Type B pancreatic cell (in vitro differentiated cells): ENCODE measurements at places on chromosomes 16 and 17.

- DNase-seq: no peak
Measured at GRCh38 chr17:72386619-72387237, 265.9 kb downstream of the SOX9 start.

- DNase-seq: no peak
Measured at GRCh38 chr17:37110746-37111145, 162.0 kb downstream of the AATF start.

GRCh38 chr16:87304951-87305350 lies 12.2 kb downstream of the C16orf95 start:
- no peak for DNase-seq

- DNase-seq: no peak
Measured at GRCh38 chr16:65534121-65534528, 412.3 kb upstream of the CDH11 start.

GRCh38 chr17:81907219-81908145 lies 3.7 kb downstream of the PCYT2 start:
- no peak for DNase-seq

GRCh38 chr16:61105544-61105943 lies 930.7 kb downstream of the CDH8 start:
- no peak for DNase-seq

- no peak for DNase-seq
Measured at GRCh38 chr17:31699281-31699680, 159.8 kb downstream of the COPRS start.

DNA sequence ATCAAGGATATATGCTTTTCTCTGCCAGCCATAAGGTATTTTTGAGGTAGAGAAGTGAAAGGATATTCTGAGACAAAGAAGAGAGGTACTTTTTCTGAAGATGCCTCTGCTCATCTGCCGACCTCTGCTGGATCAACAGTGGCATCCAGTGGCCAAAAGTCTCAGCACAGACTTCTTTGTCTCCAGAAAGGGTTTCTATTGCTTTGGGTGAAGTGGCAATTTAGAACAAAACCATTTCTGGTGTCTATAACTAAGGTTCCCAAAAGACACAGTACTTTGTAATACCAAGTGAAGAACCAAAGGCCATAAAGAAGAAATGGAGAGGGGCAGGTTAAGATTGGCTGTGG lies 155.2 kb upstream of the C17orf78 start:
- no peak for DNase-seq

DNA sequence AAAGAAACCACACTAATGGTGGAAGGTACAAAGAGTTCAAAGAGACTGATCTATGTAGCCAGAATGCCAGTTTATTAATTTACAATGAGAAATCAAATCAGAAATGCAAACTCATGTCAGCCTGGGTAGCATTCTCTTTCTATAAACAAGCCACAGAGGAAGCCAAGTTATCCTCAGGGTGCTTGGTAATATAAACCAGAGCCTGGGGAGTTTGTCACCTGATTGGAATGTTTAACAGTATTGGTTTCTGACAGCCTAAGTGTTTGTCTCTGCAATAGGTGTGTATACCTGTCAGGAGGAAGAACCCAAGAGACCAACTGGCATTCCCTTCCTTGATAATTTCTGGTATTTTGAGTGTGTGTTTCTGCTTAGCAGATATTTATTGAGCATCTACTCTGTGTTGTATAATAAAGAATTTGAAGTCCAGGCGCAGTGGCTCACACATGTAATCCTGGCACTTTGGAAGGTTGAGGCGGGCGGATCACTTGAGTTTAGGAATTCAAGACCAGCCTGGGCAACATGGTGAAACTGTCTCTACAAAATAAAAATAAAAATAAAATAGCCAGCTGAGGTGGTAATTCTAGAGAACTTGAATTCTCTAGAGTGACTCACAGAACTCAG lies 3.1 kb upstream of the C17orf58 start:
- DNase-seq: no peak
